Suppressor macrophage (primary cell): ENCODE measurements at places on chromosomes 2 and 18.

DNA sequence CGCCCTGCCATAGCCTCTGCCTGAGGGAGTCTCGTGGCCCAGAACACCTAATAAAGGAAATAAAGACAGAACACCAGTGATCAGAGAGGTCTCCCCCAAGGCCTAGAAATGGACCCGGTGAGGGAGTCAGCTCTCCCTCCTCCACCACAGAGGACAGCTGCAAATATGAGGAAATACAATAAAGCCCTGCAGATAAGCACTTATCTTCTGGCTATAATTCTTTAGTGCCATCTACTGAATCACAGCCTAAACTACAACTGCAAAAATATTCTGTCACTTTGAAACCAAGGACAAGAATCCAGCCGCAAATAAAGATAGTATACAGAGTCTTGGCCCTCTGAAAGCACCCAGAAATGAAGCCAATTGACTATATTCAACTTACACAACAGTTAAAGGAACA lies 42.4 kb upstream of the TACR1 start:
- peak; percentile 5 for DNase-seq

GRCh38 chr2:207357216-207357615 lies 172.5 kb upstream of the CREB1 start:
- no peak for DNase-seq

DNA sequence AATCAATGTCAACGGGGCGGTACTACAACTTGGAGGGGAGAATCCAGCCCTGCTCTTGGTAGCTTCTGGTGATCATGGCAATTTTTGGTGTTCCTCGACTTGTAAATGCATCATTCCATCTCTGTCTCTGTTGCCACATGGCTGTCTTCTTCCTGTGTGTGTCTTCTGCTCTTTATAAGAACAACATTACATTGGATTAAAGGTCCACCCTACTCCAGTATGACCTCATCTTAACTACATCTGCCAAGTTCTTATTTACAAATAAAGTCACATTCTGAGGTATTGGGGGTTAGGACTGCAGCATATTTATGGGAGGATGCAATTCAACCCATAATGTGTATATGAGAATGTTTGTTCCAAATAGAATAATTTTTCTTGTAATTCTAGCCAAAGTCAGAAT lies 28.8 kb upstream of the FIGN start:
- no peak for DNase-seq

- DNase-seq: no peak
These were observed 15.6 kb upstream of the INO80C start for GRCh38 chr18:35513181-35513936.

DNA sequence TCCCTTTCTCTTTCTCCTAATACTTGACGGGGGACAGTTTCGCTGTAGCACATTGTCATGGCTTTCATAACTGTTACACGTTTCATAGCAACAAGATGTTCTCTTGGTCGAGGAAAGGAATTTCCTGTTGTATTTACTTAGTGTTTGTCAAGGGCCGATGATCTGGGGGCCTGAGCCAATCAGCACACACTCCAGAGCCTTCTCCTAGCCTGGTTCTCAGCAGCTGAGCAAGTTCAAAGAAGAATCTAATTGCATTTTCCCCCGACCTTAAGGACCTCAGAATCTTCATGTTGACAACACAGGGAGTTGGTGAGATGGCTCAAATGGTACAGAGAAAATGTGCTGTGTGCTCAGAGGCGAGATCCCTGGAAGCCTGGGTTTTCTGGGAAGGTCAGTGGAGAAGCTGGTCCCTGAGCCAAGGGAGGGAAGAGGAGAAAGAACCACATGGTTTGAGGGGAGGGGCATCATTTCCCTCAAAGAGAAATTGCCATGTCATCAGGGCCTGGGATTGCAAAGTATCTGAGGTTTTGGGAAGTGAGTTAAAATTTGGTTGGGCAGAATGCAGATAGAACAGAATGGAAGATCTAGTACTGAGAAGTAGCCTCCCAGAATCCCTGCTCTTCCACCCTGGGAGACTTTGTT lies 76.9 kb upstream of the AGAP1 start:
- DNase-seq: no peak

DNA sequence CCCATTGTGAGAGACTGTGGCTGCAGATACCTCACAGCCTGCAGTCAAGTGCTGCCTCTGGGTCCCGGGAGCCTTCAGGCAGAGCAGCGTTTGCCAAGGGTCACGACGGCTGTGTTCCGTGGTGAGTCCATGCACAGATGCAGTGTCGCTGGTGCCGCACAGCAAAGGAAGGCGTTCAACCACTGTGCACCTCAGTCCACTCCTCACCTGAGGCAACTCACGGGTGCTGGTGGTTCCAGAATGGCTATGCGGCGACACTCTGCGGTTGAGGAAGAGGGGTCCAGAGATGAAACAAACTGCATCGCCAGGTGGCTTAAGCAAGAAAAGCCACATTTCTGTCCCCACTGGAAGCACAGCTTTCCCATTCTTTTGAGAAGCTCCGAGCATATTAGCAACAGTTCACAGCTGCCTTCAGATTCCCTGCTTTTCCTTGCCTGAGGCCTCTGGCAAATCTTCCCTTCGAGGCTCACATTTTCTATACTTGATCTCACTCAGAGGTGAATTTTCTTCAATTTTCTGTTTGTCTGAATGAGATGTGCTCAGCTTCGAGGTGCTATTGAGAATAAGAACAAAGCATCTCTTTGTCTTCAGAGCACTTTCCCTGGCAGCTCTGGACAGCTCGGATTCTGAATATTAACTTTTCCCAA lies 208.8 kb upstream of the TWIST2 start:
- no peak for DNase-seq

DNA sequence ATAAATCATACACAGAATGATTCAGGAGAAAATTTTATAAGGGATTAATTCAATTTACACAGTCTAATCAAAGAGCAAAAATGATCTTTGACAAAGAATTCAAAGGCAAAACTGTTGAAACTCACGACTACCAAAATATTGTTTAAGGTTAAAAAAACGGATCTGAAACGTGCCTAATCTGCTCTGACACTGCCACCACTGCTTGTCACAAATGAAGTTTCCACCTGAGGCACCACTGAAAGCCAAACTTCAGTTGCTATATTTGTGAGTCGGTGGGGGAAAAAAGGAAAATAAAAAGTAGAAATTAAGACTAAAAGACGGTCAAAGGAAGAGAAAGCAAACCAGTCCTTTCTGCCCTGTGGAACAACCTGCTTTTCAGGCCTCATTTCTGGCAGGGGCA lies 140.6 kb upstream of the DNMT3A start:
- no peak for DNase-seq

GRCh38 chr2:86596118-86596517 lies 27.5 kb downstream of the RNF103 start:
- no peak for DNase-seq

DNA sequence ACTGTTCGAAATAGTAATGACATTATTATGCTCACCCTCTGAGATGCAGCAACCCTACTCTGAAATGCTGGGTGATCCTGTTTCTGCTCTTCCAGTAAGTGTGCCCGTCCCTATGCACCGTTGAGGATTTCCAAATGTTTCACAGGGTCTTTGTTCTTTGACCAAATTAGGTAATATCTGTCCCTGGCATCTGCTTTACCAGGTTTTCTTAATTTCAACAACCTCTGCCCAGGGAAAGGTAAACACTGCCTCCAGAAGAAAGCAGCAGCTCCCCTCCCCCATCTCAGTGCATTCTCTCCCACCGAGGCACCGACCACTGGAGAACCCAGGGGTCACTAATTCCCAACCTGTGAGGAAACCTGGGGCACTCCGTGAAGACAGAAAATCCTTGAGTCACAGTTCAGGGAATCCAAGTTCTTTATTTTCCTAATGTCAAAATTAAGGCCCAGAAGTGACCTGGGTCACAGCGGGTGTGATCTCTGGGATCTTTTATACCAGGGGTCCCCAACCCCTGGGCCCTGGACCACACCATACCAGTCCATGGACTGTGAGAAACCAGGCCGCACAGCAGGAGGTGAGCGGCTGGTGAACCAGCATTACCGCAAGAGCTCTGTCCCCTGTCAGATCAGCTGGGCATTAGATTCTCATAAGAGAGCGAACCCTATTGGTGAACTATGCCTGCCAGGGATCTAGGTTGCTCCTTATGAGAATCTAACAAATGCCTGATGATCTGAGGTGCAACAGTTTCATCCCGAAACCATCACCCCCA lies 1.2 kb upstream of the GRB14 start:
- DNase-seq: no peak

- DNase-seq: peak; percentile 82
These were observed 34.1 kb downstream of the WDR35 start for GRCh38 chr2:19955544-19956422.
